ENCODE measurements at places on chromosomes 11 and 22. TPM values are rescaled to one million over a fixed set of nuclear protein-coding genes. Genes with fewer than 3 reads are reported as not detected.

CDC42BPG gene
- total RNA-seq: 7.5 TPM

ZC3H12C gene
- total RNA-seq: 11.8 TPM

SYT8 gene
- total RNA-seq: not detected

GRCh38 chr11:94043241-94043640 lies 22.1 kb downstream of the HEPHL1 start:
- DNase-seq: no peak

GRCh38 chr11:650482-650881 lies 13.4 kb downstream of the DRD4 start:
- DNase-seq: no peak

DNA sequence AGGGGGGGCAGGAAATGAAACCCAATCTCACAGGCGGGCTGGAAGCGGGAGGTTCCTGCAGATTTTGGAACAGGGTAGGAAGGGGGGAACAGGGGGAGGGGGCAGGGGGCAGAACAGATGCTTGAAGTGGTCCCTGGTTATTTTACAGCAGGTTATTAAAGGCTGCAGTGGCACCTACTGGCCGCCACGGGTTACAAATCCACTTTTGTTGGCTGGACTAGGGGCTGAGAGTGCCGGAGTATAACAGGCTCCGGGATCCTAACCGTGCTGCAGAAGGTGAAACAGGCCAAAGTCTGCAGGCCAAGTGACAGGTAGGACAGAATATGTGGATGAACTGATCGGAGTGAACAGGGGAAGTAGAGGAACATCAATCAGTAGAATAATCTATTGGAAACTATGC lies 2.5 kb downstream of the ROBO3 start:
- DNase-seq: no peak

GRCh38 chr11:105719073-105719822 lies 109.4 kb downstream of the GRIA4 start:
- DNase-seq: no peak

- no peak for DNase-seq
These were observed 6.4 kb downstream of the VPS51 start for GRCh38 chr11:65102142-65103095.

All from hematopoietic multipotent progenitor cell (in vitro differentiated cells).